Mucosa of gallbladder (tissue), 1 donor: ENCODE measurements at places on chromosomes 3 and 15. TPM values are rescaled to one million over a fixed set of nuclear protein-coding genes. Genes with fewer than 3 reads are reported as not detected.

GRCh38 chr15:70164910-70165715 lies 67.4 kb upstream of the TLE3 start:
- peak; percentile 67 for DNase-seq

- peak; percentile 13 for DNase-seq
Observed at GRCh38 chr3:172903642-172904320, 153.3 kb downstream of the ECT2 start.

- no peak for DNase-seq
Observed at GRCh38 chr3:46849045-46849631, 14.1 kb downstream of the MYL3 start.

DNA sequence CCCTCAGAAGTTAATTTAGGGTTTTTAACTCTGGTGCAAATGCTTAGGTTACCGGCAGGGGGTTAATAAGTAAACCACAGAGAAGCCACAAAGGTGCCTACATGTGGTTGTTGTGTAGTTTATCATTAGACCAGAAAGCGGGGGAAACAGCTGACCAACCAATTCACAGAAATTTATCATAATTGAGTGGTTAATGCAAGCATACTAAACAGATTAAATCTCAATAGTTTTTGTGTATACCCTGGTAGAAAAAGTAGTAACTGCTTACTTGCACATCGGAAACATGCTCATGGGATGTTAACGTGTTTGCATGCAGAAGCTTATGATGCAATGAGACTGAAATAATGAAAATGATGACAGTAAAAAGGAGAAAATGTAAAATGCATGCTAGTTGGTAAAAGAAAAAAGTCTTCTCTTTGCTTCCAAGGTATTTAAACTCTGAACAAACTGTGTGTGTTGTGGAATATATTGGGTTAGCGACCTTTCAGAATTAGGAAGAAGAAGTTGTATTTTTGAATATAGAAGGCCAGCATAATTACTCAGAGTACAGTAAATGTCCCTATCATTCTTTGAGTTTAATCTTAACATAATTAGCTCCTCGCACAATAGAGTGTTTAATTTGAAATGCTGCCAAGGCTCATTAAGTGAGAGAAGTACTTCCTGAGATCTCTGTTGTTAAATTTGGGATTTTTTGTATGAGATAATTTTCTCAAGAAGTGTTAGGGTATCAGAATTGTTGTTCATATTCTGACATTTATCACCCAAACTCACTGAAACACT lies 316.2 kb downstream of the PTPRG start:
- DNase-seq = no peak

HYAL2 gene
- 84.6 TPM for total RNA-seq

DNA sequence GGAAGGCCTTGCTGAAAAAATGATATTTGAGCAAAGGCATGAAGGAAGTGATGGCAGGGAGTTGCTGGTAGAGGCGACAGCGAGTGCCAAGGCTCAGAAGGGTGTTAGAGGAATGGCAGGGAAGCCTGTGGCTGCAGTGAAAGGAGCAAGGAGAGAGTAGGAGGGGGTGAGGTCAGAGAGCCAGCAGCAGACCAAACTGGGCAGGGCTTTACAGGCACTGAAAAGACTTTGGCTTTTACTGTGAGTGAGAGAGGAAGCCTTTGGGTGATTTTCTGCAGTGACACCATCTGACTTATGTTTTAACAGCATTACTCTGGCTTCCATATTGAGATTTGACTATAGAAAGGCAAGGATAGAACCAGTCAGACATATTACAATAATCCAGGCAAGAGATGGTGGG lies 11.4 kb downstream of the TICRR start:
- no peak for DNase-seq

GRCh38 chr15:77436822-77437221 lies 16.1 kb downstream of the HMG20A start:
- no peak for DNase-seq

DNA sequence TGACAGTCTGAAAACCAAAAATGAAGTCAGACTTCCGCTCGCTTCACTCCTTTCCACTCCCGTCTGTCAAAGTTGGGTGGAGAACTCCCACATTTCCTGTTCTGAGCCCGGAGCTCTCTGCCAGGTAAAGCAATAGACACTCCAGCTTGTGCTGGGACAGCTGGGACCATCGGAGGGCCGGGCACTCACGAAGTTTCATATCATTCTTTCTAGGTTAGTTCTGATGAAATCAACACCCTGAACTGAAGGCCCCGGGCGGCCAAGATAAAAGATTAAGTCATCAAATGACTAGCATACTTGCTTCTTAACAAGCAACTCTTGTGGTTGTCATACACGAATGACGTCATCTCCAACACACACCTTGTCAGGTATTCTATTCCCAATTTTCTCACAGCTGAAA lies 42.1 kb downstream of the MAGI1 start:
- DNase-seq = peak; percentile 14

PYDC2 gene
- not detected for total RNA-seq

DNA sequence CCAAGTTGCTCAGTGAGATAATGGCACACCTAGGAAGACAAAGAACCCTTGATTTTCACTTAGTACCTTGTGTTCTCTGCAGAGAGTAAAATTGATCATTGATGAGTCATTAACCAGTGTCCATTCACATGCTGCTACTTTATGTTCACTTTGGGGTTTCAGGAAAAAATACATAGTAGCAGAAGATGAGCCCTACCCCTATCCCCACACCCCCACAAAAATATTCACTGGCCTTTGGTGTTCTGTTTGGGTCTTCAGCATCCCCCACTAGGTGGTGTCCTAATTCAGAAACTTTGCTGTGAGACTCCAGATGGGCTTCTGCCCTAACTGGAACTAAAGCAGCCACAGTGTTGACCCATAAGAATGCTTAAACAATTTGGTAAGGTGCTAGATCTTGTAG lies 178.8 kb downstream of the KLHL25 start:
- DNase-seq = no peak

ABHD6 gene
- 23.4 TPM for total RNA-seq

GRCh38 chr3:137219801-137220445 lies 262.1 kb downstream of the IL20RB start:
- no peak for DNase-seq

ARHGEF26 gene
- total RNA-seq = 56.7 TPM

ITIH3 gene
- 2.0 TPM for total RNA-seq

ADCY5 gene
- 25.8 TPM for total RNA-seq

GRCh38 chr3:125061170-125061569 lies 5.4 kb upstream of the HEG1 start:
- DNase-seq = peak; percentile 53

CCR3 gene
- not detected for total RNA-seq

GOLGA8F gene
- total RNA-seq = not detected

DNA sequence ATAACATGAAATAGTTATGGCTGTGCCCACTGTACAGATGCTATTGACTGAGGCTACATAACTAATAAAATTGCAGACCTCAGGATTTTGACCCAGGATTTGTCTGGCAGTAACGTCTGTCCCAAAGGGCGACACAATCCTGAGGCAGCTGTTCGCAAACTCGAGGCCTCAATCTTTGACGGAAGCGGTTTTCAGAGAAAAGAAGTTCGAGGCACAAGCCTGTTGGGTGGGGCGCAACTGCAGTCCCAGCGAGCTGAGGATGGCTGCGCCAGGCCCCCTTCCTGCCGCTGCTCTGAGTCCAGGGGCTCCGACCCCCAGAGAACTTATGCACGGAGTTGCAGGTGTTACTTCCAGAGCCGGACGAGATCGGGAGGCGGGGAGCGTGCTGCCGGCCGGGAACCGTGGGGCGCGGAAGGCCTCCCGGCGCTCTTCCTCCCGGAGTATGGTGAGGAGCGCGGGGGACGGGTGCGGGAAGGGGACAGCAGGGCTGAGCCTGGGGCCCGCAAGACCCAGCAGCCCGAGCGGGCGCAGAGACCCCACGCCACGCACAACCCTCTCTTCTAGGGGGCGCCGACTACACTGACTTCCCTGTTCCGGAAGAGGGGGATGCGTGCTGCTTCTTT lies at the start of gene PARP15:
Gene PARP15, plus strand, starts transcription at position 242 of the 623 bp plus-strand sequence. Its CDS starts 18 bp downstream, at position 260.
- DNase-seq = no peak

DNA sequence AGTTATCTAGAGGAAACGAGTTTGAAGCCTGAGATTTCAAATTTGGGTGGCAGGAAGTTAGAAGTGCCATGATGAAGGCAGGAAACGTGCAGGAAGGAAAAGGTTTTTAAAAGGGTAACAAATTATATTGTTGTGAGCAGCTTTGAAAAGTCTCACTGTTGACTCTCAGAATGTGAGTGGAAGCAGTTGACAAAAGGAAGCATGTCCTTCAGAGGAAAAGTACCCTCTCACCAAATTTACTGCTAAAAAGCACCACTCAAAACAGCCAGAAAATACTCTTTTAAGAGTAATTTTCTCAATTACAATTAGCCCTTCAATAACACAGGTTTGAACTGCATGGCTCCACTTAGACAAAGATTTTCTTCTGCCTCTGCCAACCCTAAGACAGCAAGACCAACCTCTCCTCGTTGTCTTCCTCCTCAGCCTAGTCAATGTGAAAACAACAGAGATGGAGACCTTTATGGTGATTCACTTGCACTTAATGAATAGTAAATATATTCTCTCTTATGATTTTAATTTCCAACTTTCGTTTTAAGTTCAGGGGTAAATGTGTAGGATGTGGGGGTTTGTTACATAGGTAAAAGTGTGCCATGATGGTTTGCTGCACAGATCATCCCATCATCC lies 117.1 kb upstream of the LIPC start:
- no peak for DNase-seq

- DNase-seq = no peak
Observed at GRCh38 chr3:136142592-136142991, 53.5 kb downstream of the MSL2 start.

GRCh38 chr3:151191095-151191494 lies 11.9 kb downstream of the GPR171 start:
- DNase-seq = no peak

FRG2C gene
- total RNA-seq = not detected

DNA sequence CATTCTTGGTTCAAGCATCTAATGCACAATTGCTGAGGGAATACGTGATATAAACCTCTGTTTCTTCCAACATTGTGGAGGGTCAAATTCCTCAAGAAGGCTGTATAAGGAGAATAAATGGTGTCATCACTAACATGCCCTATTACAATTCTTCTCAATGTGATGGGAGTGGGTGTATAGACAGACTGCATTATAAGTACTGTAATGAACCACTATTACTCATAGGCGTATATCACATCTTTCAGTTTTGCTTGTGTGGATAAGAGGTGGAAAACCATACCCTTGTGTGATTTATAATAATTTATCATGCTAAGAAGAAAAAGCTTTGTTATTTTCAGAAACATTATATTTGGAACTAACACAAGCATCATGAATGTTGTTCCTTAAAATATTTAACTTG lies 35.3 kb upstream of the BBX start:
- no peak for DNase-seq

DNA sequence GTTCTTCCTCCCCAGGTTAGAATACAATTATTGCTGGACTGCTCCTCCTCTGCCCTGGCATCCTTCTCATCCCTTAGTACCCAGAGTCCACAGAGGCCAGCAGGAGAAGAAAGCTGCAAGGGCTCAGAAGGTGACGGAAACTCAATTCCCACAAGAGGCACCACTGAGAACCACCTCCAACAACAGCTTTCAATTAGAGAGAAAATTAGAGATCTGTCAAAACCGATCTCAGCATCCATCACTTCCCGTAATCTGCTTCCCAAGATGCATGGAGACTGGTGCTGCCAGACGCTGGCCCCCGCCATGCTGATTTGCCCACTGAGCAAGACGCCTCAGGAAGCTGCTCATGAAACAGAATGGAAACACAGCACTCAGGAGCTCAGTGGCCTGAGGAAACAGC lies 135.0 kb upstream of the PRICKLE2 start:
- no peak for DNase-seq

GRCh38 chr3:150239766-150240165 lies 168.3 kb upstream of the TSC22D2 start:
- no peak for DNase-seq

EOMES gene
- total RNA-seq = 0.58 TPM

SLC7A14 gene
- 0.32 TPM for total RNA-seq

GRCh38 chr3:115857518-115858136 lies 234.3 kb downstream of the GAP43 start:
- DNase-seq = no peak

GRCh38 chr15:73906346-73907034 lies 19.8 kb upstream of the LOXL1 start:
- no peak for DNase-seq

GRCh38 chr15:98711810-98712209 lies 63.5 kb downstream of the IGF1R start:
- no peak for DNase-seq

DNA sequence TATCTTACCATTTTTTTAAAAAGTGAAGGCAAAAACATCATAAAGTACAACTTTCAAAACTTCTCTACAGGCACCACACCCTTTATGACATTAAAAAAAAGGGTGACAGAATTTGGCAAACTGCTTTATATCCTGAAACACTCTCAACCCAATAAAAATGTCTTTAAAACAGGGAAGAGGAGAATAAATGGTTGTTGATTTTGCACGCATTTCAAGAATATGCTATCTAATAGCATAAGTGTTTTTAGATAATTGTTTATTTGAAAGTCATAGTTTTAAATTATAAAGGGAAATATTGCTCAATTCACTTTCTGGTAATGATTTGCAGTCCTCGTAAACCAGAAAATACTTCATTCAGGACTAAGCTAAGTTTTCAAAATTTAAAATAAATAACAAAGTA lies 1.7 kb upstream of the PCOLCE2 start:
- no peak for DNase-seq

ANKRD34C gene
- total RNA-seq = not detected
